Amniotic stem cell (primary cell): ENCODE measurements at places on chromosomes 5 and 9.

DNA sequence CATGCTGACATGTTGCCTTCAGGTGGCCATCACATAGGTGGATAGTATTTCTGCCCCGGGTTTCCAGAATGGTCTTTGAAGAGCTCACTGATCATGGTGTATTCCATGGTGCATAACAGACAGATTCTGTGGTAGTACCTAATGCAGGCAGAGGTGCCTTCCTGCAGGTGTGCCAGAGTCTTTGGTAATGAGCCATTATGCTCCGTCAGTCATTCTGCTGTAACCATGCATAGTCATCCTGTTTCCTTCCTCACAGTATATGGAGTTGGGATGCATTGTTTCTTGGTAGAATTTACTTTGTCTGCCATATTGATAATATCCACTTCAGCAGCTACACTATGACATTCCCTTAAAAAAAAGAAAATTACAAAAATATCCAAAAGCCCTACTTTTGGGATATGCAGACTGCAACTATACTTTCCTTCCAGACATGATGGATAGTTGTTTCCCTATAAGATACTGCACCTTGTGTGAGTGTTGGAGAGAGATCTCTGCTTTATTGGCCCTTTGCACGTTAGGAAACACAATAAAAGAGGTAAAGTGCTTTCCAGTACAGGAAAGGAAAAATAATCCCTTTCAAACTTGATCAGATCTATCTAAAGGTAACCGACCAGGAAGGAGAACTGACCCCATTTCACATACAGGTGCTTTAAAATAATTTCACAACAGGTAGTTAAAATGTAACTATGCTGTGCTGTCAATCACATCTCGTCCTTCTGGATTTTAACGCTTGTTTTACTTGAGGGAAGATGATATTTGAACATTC lies 537.5 kb upstream of the WWC1 start:
- no peak for DNase-seq

- DNase-seq, result no peak
These were observed 20.4 kb upstream of the KIF12 start for GRCh38 chr9:114119242-114120191.

GRCh38 chr5:14741131-14741530 lies 76.6 kb downstream of the OTULIN start:
- DNase-seq, result no peak

GRCh38 chr9:111118256-111118948 lies 80.1 kb upstream of the LPAR1 start:
- DNase-seq, result peak; percentile 8

DNA sequence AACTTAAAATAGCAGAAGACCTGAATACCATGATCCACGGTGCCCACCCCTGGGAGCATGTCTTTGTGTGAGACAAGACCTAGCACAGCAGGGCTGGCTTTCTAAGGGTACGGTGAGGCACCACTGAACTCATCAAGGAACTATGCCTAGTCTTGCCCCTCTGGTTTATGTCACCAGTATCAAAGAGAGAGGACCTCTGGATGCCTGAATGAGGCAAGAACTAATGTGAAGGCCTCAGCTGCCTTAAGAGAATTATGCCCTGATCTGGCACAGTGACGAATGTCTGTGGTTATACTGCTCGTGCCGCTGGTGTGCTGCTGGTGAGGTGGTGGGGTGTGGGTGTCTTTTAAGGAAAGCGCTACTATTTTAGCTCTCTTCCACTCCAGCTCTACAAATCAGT lies 23.0 kb downstream of the NREP start:
- no peak for DNase-seq

DNA sequence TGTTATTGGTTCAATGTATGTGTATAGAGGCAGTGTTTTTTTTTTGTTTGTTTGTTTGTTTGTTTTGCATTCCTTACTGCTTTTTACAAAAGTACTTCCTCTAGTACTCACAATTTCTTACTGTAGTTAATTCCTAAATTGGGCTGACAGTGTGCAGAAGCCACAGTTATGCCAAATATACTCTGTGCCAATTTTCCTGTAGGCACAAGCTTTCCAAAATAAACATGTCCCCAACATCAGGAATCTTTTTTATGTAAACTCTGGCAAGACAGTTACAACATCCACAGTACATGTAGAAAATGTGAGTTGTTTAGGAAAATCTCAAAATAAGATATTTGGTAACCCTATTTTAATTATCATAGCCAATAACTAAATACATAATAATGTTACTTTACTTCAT lies 161.6 kb upstream of the TSLP start:
- DNase-seq, result peak; percentile 14

DNA sequence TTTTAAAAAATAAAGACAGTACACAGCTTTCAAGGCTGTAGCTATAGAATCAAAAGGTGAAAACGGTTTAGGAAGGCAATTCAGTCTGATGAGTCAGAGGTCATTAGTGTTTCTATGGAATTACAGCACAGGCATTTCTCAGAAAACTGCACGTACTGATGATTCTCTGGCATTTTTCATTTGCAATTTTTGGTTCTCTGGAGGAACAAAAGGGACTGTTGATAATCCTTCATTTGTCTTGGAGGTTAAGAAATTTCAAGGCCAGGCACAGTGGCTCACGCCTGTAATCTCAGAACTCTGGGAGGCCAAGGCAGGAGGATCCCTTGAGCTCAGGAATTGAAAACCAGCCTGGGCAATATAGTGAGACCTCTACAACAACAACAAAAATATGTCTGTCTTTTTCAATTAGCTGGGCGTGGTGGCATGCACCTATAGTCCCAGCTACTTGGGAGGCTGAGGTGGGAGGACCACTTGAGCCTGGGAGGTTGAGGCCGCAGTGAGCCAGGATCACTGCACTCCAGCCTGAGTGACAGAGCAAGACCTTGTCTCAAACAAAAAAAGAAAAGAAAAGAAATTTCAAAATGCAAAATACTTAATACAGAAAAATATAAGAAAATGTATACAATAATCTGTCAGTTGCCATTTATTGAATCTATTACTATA lies 27.3 kb downstream of the NR6A1 start:
- DNase-seq, result no peak

DNA sequence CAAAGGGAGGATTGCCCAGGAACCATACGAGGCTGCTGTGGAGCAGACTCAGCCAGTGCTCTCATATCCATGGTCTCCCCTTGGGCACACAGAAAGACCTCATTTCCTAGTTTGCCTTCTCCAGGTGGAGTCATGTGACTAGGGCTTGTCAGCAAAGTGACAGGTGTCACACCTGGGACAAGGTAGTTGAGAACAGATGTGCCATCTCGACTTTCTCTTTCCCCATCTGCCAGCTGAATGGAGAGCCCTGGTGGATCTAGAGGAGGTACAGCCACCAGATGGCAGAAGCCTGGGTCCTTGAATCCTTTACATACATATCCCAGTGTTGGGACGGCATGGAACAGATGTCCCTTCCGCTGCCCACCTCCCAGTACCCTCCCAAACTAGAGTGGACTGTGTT lies 42.9 kb upstream of the ALDOB start:
- no peak for DNase-seq

GRCh38 chr9:13322828-13323550 lies 43.5 kb upstream of the MPDZ start:
- DNase-seq, result no peak

DNA sequence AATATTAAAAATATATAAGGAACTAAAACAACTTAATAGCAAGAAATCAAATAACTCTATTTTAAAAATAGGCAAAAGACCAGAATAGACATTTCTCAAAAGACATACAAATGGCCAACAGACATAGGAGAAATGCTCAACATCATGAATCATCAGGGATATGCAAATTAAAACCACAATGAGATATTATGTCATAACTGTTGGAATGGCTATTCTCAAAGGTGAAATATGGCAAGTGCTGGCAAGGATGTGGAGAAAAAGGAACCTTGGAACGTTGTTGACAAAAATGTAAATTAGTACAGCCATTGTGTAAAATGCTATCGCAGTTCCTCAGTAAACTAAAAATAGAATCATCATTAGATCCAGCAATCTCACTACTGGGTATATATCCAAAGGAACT lies 468.5 kb downstream of the NFIB start:
- DNase-seq, result no peak

DNA sequence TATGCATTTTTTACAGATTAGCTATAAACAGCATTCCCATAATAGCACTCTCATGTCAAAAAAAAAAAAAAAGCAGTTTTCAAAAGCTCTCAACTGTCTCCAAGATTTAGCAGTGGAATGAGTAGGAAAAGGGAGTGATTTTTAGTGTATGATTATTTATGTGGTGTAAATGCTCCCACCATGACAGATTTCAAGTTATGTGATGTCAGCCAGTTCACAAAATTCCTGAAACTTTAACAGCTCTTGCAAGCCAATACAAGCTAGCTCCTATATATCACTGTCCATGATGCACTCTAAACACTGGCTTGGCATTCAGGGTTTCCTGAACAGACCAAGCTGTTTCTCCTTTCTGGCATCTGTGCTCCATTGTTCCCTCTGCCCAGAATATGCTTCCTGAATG lies 7.9 kb upstream of the ANKDD1B start:
- no peak for DNase-seq

DNA sequence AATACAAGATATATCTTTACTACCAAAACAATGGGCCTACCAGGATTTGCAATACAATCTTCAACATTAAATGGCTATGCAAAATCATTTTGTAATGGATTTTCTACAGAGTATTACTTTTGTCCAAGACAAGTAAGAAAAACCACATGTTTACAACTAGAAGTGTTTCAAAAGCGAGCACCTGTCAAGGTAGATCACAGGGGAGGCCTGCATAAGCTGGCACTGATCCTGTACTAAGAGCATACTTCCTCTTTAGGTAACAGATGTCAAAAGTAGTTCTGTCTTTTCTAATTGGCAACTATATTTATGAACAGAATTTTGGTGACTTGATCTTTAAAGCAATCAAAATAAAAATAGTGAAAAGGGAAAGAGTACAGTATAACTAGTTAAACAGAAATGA lies 249.0 kb downstream of the MLLT3 start:
- DNase-seq, result no peak
